ENCODE measurements at places on chromosomes 13 and 19. TPM values are rescaled to one million over a fixed set of nuclear protein-coding genes. Genes with fewer than 3 reads are reported as not detected.

DNA sequence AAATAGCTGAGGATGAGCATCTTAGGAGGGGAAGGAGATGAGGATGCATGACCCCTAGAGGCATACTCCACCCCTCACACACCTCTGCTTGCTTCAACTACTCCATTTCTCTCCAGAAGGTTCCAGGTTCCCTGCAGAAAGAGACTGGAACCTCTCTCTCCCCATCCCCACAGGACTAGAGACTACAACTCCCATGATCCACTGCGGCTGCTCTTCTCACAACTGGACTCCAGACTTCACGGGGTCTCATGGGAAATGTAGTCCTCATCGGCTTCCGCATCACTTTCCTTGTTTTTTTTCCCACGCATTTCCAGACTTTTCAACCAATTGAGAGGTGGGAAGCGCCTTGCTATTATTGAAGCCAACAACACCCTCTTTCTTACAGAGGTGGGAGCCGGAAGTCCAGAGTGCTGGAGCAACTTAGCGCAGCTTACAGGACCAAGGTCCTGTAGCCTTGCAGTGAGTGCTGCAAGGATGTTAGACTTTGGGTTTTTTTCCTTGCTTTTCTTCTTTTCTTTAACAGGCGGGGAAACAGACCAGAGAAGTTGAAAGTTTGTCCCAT is 13.9 kb upstream of the CACNG6 start:
- DNase-seq: peak; percentile 36

Gene USE1
- total RNA-seq: 27.2 TPM

DNA sequence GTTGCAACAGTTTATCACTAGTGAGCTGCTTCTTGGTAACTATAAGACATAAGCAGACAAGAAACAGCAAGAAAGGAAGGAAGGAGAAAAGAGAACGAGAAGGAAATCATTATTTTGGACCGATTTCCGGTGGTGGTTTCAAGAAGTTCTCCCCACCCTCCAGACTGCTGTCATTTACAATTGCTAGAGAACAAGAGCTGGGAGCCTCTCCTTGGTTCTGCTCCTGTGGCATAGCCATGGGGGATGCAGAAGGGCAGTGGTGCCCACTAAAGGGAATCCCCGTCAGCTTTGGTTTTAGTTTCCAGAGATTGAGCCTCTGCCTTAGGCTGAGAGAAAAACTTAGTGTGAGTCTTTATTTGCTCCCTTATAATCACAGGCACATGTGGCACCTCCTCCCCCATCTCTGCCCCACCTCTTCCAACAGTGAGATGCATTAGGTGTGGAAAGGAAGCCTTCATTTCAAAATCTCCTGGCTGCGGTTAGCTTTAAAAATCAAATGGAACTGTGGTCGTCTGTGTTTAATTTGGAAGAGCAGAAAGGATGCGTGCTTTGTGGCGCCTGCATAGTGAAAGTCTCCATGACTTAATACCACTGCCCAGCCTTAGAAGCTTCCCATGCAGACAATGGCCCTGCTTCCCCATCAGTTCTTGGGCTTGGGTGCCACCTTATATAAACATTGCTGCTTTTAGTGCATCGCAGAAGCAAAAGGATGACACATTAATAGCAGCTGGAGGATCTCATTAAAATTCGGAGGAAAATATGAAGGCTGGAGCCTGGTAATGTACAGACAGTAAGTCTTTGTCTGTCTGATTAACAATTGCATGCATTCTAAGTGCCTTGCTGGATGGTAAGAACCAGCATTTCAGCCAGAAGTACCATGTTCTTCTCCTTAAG is 25.0 kb downstream of the LRCH1 start:
- DNase-seq: no peak

DNA sequence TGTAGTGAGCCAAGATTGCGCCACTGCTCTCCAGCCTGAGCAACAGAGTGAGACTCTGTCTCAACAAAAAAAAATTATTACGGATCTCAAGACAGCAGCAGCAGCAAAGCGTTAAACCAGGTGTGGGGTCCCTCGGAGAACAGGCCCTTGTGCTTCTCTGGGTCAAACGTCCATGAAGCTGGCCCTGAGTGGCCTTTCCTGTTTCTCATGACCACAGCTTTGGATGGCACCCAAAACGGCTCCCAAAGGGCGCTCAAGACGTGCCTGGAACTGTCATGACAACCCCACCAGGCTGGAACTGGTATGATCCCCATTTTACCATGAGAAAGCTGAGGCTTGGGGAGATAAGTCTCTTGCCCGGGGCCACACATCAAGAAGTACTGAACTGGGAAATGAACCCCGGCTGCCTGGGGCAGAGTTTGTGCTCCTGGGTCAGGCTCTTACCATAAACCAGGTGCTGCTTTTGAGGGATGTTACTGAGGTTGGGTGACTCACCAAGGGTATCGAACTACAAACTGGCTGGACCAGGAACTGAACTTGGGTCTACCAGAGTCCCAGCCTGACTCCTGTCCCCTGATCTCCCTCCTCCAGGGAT is 11.6 kb upstream of the SAMD1 start:
- DNase-seq: no peak

- no peak for DNase-seq
Measured at GRCh38 chr19:40191836-40192646, 815 bp downstream of the MAP3K10 start.

DNA sequence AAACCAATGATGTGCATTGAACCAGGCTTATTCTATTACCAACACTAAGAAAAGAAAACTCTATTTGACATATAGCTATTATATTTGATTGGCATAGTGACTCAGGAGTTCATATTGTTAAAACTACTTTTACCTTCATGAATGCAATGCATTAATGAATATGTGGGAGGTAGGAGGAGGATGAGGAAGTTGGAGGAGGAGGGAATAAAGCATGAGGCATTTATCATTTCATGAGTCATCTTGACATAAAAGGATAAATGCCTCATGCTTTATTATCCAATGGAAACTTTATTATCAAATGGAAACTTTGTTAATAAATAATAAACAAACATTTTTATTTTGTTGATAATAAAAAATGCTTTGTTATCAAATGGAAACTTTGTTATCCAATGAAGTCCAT is 116.5 kb downstream of the SPRY2 start:
- DNase-seq: no peak

Gene ZMYM5
- total RNA-seq: 13.7 TPM

GRCh38 chr13:25292301-25292700 is 5.0 kb upstream of the MTMR6 start:
- DNase-seq: no peak

GRCh38 chr13:110651726-110652230 is 36.4 kb downstream of the NAXD start:
- DNase-seq: no peak

Gene FBXO17
- not detected for total RNA-seq

DNA sequence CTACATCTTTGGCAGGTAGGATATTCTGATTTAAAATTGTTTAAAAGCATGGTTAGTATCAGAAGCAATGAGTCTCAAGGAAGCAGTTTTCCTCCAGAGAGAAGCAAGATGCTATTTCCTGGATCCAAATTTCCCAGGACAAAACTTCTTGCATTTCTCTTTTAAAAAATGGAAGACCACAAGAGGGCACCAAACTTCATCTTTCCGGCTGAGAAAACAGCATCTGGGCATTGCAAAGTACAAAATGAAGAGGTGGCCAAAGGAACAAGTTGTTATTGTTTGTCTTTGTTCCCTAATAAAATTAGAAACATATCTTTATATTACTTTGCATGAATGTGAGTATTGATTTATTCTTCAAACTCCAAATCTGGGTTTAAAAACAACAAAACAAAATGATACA is 60.0 kb upstream of the LRCH1 start:
- DNase-seq: no peak

- DNase-seq: peak; percentile 36
Measured at GRCh38 chr13:21344662-21345176, 114.4 kb downstream of the ZDHHC20 start.
